ENCODE measurements at places on chromosomes 2 and 18.

DNA sequence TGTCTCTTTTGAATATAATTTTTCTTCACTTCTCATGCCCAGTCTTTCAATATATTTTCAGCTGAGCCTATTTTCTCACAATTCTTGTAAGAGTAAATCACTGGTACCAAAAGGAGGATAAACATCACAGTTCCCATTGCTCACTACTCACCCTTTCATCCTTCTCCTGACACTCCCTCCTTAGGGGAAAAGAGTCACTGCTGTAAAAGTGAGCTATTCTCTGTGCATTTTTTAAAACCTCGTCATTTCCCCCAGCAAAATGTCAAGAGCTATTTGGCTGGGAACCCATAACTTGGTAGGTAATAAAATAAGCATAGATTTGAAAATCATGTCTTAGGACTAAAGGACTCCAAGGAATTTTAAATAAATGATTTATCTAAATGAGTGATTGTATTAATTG is 340.1 kb upstream of the GYPC start:
- no peak for DNase-seq

DNA sequence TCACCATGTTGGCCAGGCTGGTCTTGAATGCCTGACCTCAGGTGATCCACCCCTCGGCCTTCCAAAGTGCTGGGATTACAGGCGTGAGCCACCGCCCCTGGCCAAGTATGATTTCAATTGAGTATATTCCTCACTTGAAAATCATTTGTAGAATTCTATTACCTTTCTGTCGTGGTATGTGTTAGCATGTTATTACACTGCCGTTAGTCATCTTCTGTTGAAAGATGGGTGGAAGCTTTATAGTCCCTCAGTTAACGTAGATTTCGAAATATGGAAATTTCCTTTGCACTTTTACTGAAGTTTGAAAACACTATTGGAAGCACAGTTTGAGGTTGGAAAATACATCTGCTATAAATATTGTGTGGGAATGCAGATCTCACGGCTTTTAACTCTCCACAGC is 14.7 kb downstream of the NIFK start:
- DNase-seq: no peak

GRCh38 chr2:221254299-221254698 is 317.8 kb downstream of the EPHA4 start:
- no peak for DNase-seq

DNA sequence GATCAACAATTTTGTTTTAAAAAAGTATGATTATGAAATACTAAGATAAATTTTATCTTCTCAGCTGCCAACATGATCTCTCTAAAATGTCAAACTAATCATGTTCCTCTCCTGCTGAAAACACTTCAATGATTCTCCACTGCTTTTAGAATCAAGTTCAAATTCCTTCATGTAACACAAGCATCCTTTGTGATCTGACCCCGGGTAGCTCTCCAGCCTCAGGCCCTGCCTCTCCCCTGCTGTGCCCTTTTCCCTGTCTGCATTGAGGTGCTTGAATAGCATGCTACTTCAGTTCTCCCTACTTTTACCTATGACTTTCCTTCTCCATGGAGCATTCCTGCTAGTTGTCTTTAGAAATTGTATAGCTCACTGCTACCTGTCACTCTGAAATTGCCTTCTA is 274.8 kb downstream of the PDE11A start:
- no peak for DNase-seq

DNA sequence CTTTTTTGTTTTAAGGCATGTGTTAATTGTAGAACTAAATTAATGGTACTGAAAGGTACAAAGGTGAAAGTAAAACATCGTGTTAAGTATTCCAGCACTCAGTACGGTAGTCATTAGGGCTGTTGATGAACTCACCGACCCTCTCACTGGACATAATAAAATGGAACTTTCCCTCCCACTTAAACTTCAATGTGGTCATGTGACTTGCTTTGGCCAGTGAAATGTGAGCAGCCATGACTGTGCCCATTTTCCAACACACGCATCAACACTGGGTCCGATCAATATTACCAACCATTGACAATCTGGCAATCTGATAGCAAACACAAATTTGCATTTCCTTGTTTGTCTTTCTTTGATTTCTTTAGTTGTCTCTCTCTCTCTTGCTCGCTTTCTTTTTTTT is 125.1 kb downstream of the SPP2 start:
- DNase-seq: no peak

- DNase-seq: no peak
These were observed 269.0 kb upstream of the FBXO11 start for GRCh38 chr2:48175254-48175653.

- DNase-seq: no peak
These were observed 268.6 kb upstream of the RAB6C start for GRCh38 chr2:129710670-129711495.

- DNase-seq: no peak
These were observed 17.1 kb upstream of the ANKRD62 start for GRCh38 chr18:12076424-12077140.

DNA sequence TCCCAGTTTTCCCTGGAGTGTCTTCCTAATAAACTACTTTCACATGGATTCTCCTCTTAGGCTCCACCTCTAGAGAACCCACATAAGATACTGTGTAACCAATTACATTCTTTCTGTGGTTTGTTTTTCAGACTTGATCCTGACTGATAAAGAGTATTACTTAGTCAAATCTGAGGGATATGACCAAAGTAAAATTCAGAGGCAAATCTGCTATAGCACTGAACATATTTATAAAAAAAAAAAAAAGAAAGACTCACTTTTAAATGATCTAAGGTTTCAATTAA is 13.9 kb downstream of the CKAP2L start:
- no peak for DNase-seq

DNA sequence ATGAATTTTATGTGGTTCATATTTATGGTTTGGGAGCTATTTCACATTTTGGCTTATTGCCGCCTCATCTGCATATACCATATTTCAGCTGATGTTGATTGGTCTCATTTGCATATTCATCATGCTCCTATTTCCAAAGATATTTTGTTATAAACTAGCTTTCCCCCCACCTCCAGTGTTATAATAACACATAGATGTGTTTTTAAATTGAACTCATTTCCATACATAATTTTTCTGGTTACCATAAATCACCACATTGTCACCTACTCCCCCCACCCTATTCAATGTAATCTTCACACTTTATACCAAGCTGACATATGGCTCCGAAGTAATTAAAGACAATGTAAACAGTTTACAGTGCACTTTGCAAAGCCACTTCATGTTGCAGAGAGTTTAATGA is 101.2 kb downstream of the FSHR start:
- DNase-seq: no peak

DNA sequence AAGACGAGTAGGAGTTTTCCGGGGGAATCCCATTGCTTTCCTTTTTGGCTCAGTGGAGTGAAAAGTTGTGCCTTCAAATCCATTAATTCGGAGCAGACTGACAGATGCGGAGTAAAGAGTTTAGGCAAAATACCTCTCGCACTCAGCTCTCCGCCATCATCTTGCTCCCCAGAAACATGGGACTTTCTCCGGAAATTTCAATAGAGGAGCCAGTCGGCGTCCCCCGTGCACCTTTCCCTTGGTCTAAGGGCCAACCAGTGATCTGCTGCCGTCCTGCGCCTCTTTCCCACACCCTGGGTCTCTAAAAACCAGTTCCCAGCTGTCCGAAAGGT is 318 bp downstream of the TYW5 start:
- no peak for DNase-seq

GRCh38 chr2:224134003-224134734 is 95.1 kb upstream of the SERPINE2 start:
- no peak for DNase-seq

- no peak for DNase-seq
These were observed 46.5 kb downstream of the FARSB start for GRCh38 chr2:222609381-222609780.

- DNase-seq: no peak
These were observed 120.7 kb downstream of the CYP26B1 start for GRCh38 chr2:72026819-72027425.

DNA sequence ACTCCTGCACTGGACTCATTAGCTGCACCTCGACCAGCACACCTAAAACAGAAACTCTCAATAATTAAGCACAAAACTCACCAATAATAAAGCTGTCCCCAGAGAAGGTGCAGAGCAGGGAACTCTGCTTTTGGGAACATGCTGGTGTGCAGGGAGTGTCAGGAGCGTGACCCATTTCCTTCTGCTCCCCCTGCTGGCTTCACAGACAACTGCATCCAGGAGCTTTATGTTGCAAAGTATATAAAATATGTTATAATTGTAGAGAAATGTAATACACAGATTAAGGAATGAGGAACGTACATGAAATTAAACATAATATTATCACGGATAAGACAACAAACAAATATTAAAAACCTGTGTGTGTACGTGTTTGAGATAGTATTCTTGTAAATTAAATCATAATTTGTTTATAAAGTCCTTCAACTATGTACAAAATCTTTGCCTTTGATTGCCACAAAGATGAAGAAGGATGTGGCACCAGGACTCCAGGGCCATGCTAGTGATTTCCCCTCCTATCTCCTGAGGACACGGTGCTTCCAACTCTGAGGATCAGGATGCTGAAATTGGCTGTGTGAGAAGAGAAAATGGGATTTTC is 68.6 kb upstream of the MAL start:
- no peak for DNase-seq

- no peak for DNase-seq
These were observed 115.6 kb downstream of the PPP1R1C start for GRCh38 chr2:182101263-182101662.

DNA sequence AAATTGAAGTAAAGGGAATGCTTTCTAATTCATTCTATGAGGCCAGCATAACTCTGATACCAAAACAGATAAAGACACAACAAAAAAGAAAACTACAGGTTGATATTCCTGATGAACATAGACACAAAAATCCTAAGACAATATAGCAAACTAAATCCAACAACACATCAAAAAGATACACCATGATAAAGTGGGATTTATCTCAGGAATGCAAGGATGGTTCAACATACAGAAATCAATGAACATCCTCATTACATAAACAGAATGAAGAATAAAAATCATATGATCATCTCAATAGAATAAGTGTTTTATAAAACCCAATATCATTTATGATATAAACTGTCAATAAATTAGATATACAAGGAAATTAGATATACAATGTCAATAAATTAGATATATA is 65.7 kb downstream of the ZSWIM2 start:
- no peak for DNase-seq

- no peak for DNase-seq
These were observed 51.3 kb downstream of the G6PC2 start for GRCh38 chr2:168952424-168952823.

DNA sequence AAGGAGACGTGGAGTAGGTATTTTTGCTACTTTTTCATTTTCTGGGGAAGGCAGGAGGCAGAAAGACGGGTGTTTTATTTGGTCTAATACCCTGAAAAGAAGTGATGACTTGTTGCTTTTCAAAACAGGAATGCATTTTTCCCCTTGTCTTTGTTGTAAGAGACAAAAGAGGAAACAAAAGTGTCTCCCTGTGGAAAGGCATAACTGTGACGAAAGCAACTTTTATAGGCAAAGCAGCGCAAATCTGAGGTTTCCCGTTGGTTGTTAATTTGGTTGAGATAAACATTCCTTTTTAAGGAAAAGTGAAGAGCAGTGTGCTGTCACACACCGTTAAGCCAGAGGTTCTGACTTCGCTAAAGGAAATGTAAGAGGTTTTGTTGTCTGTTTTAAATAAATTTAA is 3.4 kb downstream of the FZD7 start:
- no peak for DNase-seq

DNA sequence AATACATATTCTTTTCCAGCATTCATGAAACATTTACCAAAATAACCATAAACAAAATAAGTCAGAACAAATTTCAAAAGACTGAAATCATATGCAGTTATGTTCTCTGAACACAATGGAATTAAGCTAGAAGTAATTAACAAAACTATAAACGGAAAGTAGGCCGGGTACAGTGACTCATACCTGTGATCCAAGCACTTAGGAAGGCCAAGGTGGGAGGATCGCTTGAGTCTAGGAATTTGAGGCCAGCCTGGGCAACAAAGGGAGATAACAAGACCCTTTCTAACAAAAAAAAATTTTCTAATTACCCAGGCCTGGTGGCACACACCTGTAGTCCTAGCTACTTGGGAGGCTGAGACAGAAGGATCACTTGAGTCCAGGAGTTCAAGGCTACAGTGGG is 14.9 kb downstream of the ATAD2B start:
- no peak for DNase-seq

GRCh38 chr2:54456612-54457322 is 640 bp downstream of the SPTBN1 start:
- DNase-seq: no peak

GRCh38 chr2:172554352-172555271 is 1.3 kb upstream of the PDK1 start:
- no peak for DNase-seq

DNA sequence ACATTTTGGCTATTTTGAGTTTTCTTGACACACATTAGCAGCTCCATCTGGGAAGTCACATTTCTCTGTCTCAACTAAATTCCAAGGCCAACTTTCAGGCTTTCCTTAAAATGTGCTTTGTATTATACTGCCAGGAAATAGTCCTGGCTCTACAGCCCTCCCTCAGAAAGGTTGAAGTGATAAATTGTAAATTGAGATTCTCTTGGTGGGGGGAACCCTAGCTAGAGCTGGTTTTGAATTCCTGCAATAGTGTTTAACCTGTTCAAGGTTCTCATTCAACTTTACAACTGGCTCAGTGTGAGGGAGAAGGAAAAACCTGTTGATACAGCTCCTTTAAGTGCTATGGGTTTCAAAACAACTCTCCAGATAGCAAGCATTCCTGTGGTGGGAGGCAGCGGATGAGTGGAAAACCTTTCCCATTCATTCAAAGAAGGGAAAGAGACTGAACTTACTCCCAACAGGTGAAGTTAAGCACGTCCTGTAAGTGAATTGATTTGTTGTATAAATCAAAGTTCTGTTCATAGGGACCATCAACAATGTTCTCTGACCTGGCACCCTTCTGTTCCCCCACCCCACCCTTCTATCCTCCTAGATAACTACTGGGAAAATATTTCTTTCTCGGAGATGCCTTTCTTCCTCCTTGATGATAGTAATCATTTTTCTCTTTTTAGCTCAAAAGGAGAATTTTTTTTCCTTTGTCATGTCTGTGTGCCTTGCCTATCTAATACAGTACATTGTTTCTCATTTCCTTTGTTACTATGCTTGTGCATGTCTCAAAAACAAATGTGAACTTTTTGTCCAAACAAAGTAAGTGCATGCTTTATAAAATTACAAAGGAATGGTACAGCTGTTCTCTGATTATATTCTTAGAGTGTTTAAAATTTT is 44.2 kb upstream of the SLC39A10 start:
- DNase-seq: no peak

DNA sequence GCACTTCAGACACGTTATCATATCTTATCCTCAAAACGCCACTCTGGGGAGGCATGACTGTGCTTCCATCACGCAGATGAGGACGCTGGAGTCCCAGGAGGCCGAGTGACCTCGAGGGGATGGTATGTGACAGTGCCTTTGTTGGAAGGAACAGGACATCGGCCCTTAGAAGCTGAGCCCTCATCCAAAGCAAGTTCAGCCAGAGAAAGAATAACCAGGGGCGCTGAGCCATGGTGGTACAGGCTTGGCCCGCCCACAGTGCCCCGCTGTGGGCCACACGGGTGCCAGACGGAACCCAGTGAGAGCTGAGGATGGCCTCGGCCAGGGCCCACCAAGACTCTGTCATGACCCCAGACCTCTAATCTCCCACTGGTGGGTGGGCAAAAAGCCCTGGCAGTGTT is 31.3 kb downstream of the HS1BP3 start:
- DNase-seq: no peak

All from activated naive CD4-positive, alpha-beta T cell (primary cell).